ENCODE measurements at places on chromosomes 7 and 10.

- DNase-seq: no peak
Observed at GRCh38 chr10:49735848-49736563, 26.1 kb downstream of the OGDHL start.

DNA sequence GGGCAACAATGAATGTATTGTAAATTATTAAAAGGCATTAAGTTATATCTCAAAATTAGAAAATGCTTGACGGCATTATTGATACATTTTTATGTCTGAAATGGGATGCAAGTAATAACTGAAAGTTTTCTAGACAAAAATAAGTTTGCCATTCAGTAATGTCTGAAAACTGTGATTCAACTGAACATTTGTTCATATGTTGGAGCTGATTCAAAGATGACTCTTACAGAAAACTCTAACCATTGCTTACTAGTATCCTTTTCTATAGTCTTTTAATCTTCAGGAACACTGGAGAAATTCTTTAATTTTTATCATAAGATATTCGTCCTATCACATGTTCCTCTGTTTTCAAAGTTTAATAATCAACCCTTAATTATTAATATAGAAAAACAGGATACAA lies 71.1 kb upstream of the TFEC start:
- DNase-seq: no peak

- no peak for DNase-seq
Observed at GRCh38 chr7:83794829-83795228, 145.9 kb upstream of the SEMA3E start.

DNA sequence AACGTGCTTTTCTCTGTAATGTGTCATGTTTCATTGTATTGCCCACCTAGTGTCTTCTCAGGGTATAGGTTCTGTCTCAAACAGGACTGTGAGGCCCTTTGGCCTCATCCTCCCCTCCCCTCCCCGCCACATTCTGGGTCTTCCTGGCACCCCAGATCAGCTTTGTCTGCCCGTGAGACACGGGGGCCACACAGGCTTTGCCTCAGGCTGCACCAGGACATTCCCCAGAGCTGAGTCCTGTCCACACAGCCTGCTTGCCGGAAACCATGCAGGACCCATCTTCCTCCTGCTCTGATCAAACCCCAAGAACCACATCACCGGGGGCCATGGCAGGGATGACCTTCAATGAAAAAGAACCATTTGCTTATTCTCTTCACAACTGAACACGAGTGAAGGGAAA lies 18.6 kb downstream of the MAT1A start:
- no peak for DNase-seq
